ENCODE measurements at places on chromosomes 7 and 10.

GRCh38 chr10:14717552-14717951 lies 57.1 kb downstream of the FAM107B start:
- DNase-seq: no peak

DNA sequence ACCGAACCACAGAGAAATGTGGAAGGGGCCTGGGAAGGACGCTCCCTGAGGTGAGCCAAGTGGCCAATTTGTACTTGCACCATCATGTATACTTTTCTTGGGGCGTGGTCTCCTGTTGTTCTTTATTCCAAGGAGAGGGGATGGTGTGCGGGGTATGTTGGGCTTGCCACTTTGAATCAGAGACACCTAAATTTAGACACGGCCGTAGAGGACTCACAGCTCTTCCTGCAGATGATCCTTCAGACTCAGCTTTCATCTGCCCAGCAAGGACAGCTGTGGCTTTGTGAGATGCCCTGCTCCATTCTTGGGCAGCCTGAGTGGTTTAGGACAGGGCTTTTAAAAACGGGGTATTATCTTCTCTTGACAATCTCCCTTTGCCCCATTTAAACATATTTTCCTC lies 473.2 kb downstream of the REEP3 start:
- DNase-seq: no peak

DNA sequence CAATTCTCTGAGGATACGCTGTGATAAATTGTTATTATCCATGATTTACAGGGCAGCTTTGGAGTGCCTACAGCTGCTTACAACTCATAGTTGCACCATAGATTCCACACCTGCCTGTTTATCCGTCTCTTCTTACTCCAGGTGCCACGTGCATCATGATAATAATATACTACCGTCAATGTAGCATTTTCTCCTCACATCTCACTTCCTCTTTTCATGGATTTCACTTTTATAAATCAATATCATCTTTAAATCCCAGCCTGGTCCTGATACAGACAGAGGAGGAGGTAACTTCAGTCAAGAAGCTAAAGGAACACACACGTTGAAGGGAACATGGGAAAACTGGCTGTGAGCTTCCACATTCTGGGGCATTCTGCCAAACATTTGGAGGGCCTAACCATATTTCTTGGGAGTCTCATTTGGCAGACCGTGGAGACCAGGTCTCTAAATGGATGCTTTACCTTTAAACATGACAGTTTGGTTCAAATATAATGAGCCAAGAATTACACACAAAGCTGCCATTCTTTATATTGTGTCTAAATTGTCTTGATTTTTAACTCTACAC lies 2.4 kb downstream of the CH25H start:
- no peak for DNase-seq

- no peak for DNase-seq
These were observed 303.8 kb downstream of the PRKG1 start for GRCh38 chr10:51377932-51378599.

DNA sequence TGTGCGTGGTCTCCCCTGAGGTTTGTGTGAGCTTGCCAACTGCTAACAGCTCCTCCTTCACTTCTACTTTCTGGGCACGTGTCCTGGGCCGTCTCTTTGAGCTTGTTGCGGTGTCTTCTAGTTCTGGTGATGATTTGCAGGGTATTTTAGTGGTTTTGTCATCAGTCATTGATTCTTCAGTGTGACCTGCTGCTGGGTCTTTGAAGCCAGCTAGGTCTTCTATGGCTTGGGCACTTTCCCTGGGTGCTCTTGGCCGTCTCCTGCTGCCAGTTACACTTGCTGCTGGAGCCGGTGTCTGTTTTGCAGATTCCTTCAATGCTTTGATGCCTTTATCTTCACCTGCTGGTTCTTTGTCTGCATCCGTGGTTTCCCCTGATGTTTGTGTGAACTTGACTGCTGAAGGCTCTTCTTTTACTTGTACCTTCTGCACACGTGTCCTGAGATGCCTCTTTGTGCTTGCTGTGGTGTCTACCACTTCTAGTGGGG lies 23.0 kb downstream of the MKI67 start:
- DNase-seq: no peak

DNA sequence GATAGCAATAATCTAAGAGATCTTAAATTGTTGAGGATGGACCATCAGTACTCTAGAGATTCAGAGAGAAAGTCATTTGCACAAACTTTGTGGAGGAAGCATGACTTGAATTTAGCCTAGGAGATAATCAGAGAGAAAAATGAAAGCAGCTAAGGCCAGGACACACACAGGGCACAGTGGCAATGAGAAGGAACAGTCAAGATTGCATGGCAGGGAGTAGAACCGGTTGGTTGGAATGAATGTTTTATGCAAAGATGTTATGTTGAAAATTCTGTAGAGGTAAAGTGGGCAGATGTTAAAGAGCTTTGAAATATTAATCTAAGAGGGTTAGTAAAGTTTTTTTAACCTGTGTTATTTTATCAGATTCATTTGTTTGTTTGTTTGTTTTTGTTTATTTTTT lies 521.8 kb downstream of the GATA3 start:
- no peak for DNase-seq

DNA sequence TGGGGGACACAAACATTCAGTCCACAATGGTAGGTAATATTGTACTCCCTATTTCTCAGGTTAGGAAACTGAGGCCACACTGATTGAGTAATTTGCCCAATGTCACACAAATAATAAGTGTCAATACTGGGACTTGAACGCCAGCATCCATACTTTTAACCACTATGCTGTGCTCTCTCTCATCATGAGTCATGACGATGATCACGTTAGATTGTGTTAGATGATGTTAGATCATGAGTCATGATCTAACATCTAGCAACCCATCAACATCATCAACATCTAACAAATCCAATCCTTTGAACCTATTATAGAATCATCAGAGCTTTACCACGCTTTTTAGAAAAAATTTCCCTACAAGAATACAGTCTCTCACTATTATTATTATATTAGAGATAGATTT lies 28.1 kb upstream of the HERPUD2 start:
- DNase-seq: no peak

DNA sequence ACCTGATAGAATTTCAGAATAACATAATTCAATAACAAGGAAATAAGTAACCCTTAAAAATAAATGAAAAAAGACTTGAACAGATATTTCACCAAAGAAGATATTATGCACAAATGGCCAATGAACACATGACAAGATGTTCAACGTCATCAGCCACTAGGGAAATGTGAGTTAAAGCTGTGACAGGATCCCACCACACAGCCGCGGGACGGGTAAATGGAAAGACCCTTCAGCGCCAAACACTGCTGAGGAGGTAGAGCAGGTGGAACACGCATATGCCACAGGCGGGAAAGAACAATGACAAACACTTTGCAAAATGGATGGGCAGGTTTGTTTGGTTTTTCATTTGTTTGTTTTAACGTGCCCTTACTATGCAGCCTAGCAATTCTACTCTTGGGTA lies 86.1 kb upstream of the RNF32 start:
- no peak for DNase-seq

- peak; percentile 72 for DNase-seq
These were observed 26.6 kb upstream of the ASCC1 start for GRCh38 chr10:72242675-72243074.

DNA sequence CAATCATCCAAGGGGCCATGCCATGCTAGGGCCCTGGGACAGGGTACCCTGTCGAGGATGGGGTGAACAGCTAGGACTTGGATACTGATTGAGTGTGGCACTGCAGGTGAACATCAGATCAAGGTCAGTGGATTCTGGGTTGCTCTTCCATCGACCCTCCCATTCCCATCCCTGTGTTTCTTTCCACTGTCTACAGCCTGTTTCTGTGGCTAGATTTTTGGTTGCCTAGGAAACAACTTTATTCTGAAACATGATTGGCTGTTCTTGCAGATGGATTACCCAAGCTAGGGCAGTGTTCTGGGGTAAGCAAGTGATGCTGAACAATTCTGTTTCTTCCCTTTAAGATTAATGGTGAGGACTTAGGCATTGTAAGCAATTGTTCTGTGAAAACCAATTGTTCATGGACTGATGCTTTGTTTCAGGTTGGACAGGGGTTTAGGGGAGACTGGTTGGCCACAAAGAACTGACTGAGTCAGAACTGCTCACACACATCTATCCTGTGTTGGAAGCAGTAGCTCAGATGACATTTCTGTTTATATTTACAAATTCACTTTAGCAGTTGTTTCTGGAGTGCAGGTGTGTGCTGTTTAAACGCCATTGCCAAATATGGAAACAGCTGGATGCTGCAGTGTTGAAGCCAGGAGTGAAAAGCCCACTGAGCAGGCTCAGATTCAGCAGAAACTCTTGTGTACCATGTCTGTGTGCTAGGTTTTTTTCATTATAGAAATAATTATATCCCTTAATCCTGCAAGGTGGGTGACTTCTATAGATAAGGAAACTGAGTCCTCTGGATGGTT lies 102.3 kb upstream of the BTBD16 start:
- no peak for DNase-seq

GRCh38 chr10:7563770-7564169 lies 103.0 kb downstream of the ITIH5 start:
- no peak for DNase-seq

DNA sequence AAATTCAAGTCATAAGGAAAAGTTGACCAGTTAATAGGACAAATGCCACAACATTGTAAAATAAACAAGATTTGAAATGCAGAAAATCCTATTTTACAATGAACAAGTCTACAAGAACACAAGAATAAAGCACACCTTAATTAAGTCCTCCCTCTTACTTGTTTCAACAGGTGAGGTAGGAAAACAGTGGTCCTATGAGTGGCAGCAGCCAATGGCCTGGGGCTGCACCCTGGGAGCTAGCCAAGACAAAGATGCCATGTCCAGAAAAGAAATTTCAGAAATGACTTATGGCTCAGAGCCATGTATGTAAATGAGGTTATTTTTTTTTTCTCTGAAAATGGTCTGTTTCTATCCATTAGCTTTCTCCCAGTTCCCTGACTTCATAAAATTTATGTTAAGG lies 14.3 kb downstream of the KLLN start:
- no peak for DNase-seq

DNA sequence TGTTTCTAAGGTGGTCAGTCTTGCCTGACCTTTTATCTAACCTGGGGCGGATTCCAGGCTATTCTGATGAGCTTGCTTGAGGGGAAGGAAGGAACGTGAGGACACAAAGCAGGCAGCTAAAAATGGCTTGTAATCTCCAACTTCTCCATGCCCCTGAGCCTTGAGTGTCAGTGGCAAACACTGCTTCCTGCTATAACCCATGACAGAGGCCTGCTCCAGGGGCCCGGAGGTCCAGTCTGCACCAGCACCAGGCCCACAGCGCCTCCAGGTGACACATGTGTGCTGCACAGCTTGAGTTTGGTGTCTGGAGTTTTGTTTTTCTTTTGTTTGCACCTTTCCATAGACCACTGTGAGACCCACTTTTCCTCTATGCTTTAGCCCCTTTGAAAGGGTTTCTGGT lies 207.9 kb downstream of the PAXIP1 start:
- DNase-seq: no peak

DNA sequence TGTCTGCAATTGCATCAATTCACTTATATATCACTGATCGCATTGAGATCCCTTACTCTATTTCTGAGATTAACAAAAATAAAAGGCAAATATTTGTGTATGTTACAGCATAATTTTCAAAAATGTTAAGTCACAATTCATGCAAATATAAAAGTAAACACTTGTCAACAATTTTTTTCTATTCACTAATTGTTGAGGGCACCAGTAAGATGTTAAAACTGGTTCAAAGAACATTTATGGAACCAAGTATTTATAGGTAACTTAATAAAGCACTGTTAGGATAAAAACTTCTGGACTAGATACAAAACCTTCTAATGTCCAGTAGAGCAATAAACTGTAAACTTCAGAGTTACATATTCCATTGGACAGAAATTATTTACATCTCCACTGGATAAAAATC lies 586.1 kb upstream of the AUTS2 start:
- DNase-seq: no peak

DNA sequence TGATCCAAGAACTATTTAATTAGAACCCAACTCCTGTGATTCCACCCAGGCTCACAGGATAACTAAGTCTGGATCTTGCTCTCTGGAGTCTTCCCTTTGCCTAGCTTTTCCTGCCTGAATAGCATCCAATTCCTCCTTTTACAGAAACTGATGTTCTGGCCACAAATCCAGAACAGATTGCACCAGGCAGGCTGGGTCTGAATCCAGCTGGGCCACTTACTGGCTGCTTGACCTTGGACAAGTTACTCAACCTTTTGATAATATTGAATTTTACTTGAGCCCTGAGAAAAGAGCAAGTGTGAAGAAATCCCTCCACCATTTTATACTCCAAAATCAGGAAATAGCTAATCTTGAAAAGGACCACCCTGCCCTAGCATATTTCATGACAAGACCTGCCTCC lies 55.5 kb upstream of the SLC35G1 start:
- no peak for DNase-seq

GRCh38 chr10:22740180-22740579 lies 25.8 kb upstream of the PIP4K2A start:
- DNase-seq: no peak

DNA sequence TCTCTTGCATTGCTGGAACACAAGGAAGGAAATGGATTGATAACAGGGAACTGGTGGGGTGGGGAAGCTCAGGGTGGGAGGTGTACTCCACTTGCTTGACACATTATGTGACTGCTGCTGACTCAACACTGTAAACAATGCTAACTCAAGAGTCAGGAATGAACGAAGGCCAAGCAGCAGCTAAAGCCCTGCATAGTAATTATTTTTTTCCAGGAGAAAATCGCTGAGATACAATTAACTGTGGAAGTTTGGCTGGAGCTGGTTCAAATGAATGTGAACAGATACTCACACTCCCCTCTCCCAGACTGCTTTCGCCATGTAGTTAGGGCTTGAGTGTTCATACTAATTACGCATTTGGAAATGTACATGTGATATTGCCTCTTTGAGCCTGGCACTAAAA lies 170.9 kb upstream of the AOAH start:
- DNase-seq: no peak

- DNase-seq: peak; percentile 80
These were observed 39.0 kb upstream of the SLIT1 start for GRCh38 chr10:97224483-97225435.

DNA sequence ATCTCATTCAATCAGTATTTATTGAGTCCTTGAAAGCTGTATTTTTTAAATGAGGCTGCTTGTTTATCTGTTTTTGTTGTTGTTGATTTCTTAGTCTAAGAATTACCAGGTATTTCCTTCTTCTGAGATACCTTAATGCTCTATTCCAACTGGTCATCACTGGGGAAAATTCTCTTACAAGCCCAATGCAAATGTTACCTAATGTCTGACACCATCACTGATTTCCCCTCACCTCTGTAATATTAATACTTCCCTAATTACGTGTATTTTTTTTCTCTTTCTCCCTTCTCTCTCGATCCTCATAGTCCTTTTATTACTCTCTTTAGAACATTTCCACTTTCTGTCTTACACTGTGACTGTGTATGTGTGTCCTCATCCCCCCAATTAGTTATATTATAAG lies 13.9 kb downstream of the HDAC9 start:
- DNase-seq: no peak

GRCh38 chr7:12967322-12967721 lies 279.9 kb downstream of the ARL4A start:
- DNase-seq: no peak
